ENCODE measurements at places on chromosomes 4 and X. TPM values are rescaled to one million over a fixed set of nuclear protein-coding genes. Genes with fewer than 3 reads are reported as not detected.

The XAGE2 gene
- total RNA-seq = not detected

The HOPX gene
- 3.2 TPM for total RNA-seq

GRCh38 chrX:15014281-15014680 is 141.1 kb downstream of the MOSPD2 start:
- no peak for DNase-seq

The LRAT gene
- 0.39 TPM for total RNA-seq

The NLGN4X gene
- total RNA-seq = 8.4 TPM

DNA sequence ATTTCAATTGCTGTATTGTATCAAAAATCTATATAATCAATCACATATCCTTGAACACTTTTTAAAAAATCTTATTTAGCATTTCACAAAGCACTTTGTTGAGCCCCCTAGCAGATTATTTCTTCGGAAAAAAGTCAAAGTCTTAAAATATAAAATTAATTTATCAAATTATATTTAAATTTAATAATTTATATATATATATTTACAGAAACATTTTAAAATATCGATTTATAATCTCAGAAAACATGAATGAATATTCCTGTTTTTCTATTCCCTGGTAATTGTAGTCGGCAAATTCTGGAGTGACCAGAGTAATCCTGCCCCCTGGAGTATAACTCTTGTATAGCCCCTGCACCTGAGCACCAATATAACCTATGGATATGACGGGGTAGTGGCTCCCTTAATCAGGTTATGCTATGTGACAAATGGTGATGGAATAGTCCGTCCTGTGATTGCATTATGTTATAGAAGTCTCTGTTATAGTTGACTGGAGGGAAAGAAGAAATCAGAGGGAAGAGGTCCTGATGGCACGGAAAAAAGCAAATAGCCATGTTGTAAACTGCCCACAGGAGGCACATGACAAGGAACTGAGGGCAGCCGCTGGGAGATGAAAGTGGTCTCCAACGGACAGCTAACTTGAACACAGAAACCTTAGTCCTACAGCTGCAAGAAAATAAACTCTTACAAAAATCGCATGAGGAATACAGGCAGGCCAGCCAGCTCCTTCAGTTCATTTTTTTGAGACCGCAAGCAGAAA is 1092.3 kb downstream of the ARAP2 start:
- DNase-seq = no peak

The MAGEA8 gene
- total RNA-seq = not detected

- DNase-seq = no peak
Measured at GRCh38 chrX:149829751-149830191, 48.0 kb downstream of the MAGEA9 start.

DNA sequence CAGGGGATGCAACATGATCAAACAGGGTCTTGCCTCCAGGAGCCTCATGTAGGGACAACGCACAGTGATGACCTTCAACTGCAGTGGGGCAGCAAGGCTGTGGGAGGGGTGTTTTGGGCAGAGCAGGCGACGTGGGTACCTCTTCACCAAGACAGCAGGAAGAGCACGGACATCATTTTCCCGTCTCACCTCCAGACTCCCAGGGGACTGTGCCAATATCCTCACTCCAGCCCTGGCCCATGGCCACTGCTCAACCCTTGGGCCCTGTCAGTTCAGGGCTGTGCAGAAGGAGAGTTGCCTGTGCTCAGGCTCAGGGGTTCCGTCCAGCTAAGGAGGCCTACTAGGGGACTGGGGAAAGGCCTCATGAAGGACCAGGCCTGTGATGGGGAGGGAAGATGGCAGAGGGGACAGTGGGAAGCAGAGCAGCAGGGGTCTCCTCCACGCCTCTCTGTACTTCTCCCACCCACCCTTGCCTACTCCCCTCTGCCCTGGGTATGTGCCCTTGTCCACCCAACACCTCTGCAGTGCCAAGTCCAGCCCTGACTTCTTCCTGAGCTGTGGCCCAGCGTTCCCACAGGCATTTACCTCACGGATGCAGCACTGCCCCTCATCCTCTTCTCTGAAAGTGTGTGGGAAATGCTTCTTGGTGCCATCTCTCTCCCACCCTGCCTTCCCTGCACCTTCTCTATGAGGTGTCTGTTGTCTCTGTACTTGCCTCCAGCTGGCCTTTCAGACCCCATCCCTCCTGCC is 1.4 kb downstream of the IL9R start:
- no peak for DNase-seq

- no peak for DNase-seq
Measured at GRCh38 chrX:39133971-39134370, 332.7 kb downstream of the MID1IP1 start.

The GRIA3 gene
- total RNA-seq = 0.71 TPM

- DNase-seq = no peak
Measured at GRCh38 chrX:288561-288991, 7.4 kb downstream of the PLCXD1 start.

The BST1 gene
- 21.8 TPM for total RNA-seq

The ADGRG4 gene
- total RNA-seq = 0.67 TPM

The ASB12 gene
- total RNA-seq = not detected

GRCh38 chr4:123055943-123056342 is 133.5 kb upstream of the NUDT6 start:
- no peak for DNase-seq

GRCh38 chrX:38577738-38578137 is 16.4 kb downstream of the TSPAN7 start:
- no peak for DNase-seq

GRCh38 chr4:128338634-128339355 is 51.2 kb upstream of the PGRMC2 start:
- DNase-seq = no peak

The TMPRSS11F gene
- total RNA-seq = not detected

DNA sequence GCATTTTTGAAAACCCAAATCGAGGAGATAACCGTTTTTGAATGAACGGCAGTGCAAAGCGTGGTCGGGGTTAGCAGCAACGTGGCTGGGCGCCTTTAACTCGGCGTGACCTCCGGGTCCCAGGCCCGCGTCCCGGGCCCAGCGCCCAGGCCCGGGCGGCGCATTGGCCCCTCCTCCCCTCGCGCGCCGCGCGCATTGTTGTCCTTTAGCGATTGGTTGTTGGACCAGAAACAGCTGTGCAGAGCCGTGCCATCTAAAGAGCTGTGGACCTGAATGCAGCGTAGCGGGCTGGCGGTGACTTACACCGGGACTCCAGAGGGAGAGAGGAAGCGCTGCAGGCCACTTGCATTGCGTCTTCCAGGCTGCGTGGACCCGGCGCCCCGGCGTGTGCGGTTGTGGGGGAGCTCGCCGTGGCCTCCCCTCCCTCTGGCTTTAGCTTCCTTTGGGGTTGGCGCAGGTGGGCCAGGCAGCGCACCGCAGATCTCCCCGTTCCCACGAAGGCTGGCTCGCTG is at the start of gene STOX2:
Gene STOX2 (plus strand): TSS at position 227 of the 512 bp plus-strand sequence. CDS start 1,484 bp downstream, outside the sequence.
- no peak for DNase-seq

- DNase-seq = no peak
Measured at GRCh38 chrX:74593593-74593992, 20.8 kb downstream of the RLIM start.

DNA sequence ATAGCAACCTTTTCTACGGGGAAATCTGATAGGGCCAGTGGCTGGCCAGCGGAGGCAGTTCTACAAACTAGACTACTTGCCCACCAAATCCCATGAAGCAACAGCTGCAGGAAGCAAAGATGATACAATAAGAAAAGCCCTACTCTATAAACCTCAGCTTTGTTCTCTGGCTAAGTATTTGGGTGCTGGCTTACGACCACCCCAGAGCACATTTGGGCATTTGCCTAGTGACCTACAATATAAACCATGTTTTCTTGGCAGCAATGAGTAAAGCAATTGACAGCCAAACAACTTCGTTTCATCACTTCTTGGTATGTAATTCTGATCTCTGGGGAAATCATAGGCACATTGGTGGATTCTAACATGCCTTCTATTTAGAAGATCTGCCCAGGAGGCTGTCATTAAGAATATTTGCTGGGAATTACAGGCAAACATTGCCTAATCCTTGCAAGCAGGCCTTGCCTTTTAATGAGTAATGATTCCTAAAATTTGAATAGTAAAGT is 7.5 kb upstream of the LHFPL1 start:
- no peak for DNase-seq

DNA sequence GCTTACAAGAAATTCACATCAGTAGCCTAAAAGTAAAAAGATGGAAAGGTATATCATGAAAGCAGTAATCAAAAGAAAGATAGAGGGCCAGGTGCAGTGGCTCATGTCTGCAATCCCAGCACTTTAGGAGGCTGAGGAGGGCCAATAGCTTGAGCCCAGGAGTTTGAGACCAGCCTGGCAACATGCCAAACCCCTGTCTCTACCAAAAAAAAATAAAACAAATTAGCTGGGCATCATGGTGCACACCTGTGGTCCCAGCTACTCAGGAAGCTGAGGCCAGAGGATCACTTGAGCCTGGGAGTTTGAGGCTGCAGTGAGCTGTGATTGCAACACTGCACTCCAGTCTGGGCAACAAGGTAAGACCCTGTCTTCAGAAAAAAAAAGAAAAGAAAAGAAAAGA is 55.5 kb downstream of the GSPT2 start:
- DNase-seq = no peak

DNA sequence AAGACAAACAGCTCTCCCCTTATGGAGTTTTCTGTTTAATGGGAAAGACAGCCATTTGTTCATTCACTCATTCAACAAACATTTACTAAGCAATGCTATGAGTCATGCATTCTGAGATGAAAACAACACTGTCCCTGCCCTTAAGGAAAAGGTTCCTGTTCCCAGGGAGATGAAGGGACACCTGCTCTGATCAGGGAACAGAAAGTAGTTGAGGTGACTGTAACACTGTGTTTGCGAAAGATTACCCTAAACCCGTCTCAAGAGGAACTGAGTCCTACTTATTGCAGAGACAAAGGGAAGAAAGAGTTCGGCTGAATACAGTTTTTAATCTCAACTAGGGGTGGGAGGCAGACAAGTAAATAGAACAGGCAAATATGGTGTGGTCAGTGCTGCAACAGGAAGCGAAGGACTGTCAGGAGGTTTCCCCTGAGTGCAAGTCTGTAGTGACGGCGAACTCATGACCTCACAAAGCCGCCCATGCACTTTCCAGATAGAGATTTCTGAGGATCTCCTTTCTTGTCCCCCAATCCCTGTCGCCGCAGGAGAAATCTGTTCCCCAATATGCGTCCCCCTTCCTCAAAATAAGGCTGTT is 712 bp downstream of the STX18 start:
- no peak for DNase-seq

DNA sequence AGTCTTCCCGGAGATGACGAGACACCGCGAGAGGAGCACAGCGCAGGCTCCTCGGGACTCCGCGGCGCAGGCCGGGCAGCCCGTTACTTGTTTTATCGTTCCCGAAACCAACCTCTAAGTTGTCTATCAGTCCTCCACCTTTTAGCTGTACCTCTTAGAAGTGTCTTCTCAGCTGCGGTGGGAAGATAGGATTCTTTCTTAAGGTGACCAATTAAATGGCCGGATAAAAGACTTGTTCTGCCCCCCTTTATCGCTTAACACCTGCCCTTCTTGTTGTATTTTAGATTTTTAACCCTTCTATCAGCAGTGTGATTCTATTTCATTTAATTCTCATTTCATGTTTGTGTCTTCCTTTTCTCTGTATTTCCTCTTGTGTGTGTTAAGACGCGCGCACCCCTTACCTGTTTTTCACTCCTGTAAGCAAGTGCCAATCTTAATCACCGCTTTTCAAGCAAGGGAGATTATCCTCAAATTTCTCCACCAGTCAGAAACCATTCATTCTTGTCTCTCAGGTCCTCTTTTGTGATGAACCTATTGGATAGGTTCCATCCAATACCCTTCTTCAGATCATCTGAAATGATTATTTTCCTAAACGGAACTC is at the start of gene SLC9B2:
Gene SLC9B2 (minus strand): TSS at position 15 of the 601 bp plus-strand sequence. CDS start 9,211 bp downstream, outside the sequence.
- no peak for DNase-seq

- DNase-seq = no peak
Measured at GRCh38 chrX:150899191-150899757, 806 bp upstream of the CD99L2 start.

GRCh38 chr4:112296949-112297880 is at the start of gene ALPK1:
TSS of gene ALPK1 (plus strand) at chr4:112297369.
- no peak for DNase-seq

- DNase-seq = no peak
Measured at GRCh38 chr4:108492816-108493595, 127.4 kb upstream of the RPL34 start.

DNA sequence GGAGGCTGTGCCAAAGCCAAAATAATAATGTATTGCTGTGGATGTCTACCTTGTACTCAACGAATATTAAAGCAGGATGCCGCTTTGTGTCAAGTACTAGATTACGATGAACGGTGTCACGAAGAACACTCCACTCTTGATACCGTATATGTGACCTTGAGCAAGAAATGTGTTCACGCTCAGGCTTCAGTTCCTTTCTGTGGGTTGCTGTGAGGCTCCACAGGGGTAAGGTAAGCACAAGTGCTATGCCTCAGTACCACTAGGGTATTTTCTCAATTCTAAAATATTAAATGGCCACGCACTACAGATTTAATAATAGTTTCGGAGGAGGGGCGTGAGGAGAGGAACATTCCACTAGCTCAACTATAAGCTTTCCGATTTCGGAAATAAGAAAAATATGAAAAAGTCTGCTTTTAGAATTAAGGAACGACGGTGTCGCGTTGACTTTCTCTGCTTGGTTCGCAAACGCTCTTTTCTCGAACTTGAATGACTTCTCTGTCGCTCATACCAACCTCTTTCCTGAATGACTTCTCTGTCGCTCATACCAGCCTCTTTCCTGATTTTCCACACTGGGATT is 607 bp upstream of the SCOC start:
- DNase-seq = no peak

The MAGEA9B gene
- not detected for total RNA-seq

DNA sequence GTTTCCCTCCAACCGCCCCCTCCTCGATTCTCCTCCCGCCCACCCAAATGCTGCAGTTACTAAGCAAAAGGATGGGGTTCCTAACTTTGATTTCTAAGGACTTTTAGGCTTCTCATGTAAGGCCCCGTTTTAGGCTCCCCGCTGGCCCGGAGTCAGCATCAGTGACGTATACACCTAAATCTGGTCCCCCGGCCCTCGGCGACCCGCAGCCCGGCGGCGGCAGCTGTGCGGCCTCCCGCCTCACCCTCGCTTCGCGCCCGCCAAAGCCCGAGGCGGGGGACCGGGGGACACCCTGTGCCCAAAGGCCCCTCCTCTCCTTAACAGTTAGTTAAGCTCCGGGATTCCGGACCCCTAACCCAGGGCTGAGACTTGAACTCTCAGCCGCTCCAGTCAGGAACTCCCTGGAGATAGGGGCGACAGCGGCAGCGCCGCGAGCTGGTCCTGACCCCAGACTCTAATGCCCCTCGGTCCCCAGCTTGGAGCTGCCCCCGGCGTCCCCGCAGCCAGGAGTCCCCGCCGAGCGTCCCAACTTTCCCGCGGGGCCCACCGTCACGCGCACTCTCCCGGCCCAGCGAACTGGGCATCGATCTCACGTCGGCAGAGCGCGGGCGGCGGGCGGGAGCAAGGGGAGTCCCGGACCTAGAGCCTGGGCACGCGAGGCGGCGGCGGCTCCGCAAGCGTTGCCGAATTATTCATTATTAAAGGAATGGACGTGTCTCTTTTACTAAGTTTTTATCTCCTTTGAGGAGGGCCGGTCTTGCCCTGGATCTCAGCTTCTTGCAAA is 1.5 kb upstream of the NR3C2 start:
- no peak for DNase-seq

GRCh38 chr4:86841309-86841708 is 7.9 kb downstream of the SLC10A6 start:
- no peak for DNase-seq

GRCh38 chr4:69744157-69744478 is 16.3 kb downstream of the SULT1B1 start:
- no peak for DNase-seq

GRCh38 chr4:11495818-11496217 is 67.1 kb upstream of the HS3ST1 start:
- no peak for DNase-seq

- peak; percentile 79 for DNase-seq
Measured at GRCh38 chr4:3582091-3582475, 49.9 kb upstream of the LRPAP1 start.

GRCh38 chrX:3425031-3425430 is 78.6 kb upstream of the MXRA5 start:
- no peak for DNase-seq
